Lower lobe of right lung (tissue), 2 donors: ENCODE measurements at places on chromosomes 1 and 21. TPM values are rescaled to one million over a fixed set of nuclear protein-coding genes. Genes with fewer than 3 reads are reported as not detected.

- no peak for DNase-seq
Measured at GRCh38 chr1:6048179-6048867, 2.6 kb downstream of the KCNAB2 start.

DNA sequence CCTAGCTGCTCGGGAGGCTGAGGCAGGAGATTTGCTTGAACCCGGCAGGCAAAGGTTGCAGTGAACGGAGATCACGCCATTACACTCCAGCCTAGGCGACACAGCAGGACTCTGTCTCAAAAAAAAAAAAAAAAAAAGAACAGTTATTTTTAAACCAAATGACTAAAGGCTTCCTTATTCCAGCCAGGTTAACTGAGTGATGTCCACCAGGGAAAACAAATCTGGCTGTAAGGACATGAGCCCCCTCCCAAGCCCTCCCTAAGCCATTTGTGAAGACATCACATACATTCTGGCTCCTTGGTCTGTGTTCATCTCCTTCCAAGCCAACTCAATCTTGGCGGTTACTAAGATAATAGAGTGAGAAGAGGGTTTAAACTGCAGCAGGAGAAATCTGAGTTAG is 8.2 kb downstream of the TMCC2 start:
- no peak for DNase-seq

DNA sequence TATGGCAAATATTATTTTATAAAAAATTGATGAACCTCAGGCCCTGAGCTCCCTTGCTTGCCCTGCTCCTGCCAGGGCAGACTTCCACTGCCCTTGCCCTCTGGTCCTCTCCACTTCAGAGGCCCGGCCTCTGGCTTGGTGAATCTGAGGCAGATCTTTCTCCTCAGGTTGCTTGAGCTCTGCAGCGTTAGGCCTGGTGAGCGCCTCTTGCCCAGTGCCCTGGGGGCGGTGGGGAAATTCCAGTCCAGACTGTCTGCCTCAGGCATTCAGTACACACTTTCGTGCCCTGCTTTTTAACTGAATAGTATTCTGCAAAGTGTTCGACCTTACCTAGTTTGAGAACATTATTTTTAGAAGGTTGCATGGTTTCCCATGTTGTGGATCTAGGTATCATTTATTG is 98.2 kb downstream of the PCBP3 start:
- no peak for DNase-seq

The NTRK1 gene
- total RNA-seq, result 1.9 TPM

- no peak for DNase-seq
Measured at GRCh38 chr1:33282791-33283190, 26.5 kb downstream of the ZNF362 start.

The KRTAP10-10 gene
- total RNA-seq, result not detected

GRCh38 chr1:230517326-230517725 is 91.2 kb upstream of the PGBD5 start:
- DNase-seq, result no peak

DNA sequence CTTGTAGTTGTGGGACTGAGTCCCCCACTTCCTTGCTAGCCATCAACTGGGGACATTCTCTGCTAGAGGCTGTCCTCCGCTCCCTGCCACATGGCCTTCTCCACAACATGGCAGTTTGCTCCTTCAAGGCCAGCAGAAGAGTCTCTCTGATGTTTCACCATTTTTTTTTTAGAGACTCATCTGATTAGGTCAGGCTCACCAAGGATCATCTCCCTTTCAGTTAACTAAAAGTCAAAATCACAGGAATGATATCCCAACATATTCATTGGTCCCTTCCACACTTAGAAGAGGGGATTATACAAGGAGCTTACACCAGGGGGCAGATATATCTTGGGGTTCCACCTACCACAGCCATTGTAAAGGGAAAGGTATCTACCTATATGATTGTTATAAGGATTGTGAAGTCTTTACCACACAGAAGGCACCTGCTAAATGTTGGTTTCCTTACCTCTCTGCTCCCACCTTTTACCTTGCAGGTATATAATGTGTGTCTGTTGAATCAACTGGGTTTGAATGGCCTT is 23.3 kb downstream of the RIMKLA start:
- DNase-seq, result no peak

GRCh38 chr1:173447224-173447623 is 29.9 kb upstream of the PRDX6 start:
- DNase-seq, result no peak

The AADACL4 gene
- total RNA-seq, result not detected

DNA sequence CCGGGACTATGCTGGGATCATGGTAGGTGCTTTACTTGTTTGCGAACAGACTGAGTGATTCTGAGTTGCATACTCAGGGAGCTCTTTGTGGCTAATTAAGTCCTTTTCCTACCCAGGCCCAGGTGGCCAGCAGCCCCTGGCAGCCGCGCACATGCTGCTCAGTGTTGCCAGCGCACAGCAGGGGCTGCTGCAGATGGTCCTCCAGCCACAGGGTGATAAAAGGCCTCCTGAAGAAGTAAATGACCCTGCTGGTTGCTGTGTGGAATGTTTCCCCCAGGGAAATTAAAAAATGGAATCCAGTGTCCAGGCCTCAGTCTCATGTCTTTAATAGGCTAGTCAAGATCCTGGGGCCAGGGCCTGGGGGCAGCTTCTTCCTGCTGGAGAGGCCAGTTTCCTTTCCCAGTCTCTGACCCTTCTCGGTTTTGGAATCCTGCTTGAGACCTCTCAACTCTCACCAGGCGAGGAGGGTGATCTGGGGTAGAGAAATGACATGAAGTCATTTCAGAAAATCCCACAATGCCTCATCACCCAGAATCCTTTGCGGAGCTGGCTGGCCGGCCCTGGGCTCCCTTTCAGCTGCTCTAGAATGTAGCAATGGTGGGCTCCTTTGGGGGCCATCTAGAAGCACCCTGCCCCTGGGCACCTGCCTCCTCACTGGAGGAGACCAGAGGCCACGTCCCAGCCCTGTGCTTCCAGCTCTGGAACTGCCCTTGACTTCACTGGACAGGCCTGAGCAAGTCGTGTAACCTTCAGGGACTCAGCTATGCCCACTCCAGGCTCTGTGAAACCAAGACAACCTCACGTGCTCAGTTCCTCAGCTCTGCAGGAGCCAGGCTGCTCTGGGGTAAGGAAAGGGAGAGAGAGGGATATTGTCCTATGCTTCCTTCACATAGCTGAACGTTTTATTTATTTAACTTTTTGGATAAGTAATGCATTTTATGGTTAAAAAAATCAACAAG is 131.4 kb downstream of the MRPS6 start:
- DNase-seq, result no peak

DNA sequence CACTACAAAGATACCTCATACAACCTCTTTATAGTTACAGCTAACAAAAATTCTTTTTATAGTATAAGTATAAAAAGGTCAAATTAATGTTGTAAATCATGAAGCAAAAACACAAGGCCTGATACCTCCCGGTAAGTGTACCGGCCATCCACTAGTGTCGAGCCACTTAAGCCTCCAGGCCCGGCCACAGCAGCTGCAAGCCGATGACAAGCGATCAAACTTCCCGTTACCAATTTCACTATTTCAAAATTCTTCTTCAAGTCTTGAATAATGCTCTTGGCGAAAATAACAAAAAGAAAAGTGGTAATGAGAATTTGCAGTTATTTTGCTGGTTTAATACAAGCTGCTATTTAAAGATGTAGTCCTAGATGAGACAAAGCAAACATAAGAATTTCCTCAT is 67.6 kb downstream of the USP24 start:
- peak; percentile 52 for DNase-seq

GRCh38 chr1:170461291-170461747 is 70.6 kb upstream of the GORAB start:
- no peak for DNase-seq

The PYHIN1 gene
- 3.9 TPM for total RNA-seq

The GFI1 gene
- total RNA-seq, result 3.3 TPM

The EXOSC10 gene
- 47.7 TPM for total RNA-seq

GRCh38 chr1:168202941-168203654 is 22.7 kb upstream of the SFT2D2 start:
- DNase-seq, result no peak
